WTC11 (cell line): ENCODE measurements at places on chromosomes 5 and 9. TPM values are rescaled to one million over a fixed set of nuclear protein-coding genes. Genes with fewer than 3 reads are reported as not detected.

The MAMDC2 gene
- total RNA-seq = 6.0 to 6.3 TPM (median 6.3 TPM) in 3 replicates

- H3K27ac ChIP-seq = no peak overlapping the region
- H3K4me3 ChIP-seq = no peak overlapping the region
- H3K27me3 ChIP-seq = peaks cover 2% of the 10 kb centered on the region; the same call in 1 of the 2 replicates
- H3K36me3 ChIP-seq = no peaks in the 10 kb centered on the region
- DNase-seq = no peak
- peaks cover 21% of the 10 kb centered on the region for H3K4me1 ChIP-seq
Observed at GRCh38 chr9:27861887-27862286, 288.6 kb upstream of the C9orf72 start.

GRCh38 chr5:170095646-170096045 is 10.1 kb upstream of the FOXI1 start:
- no peak for DNase-seq
- no peak overlapping the region for H3K27ac ChIP-seq
- H3K27me3 ChIP-seq = peaks cover 5% of the 10 kb centered on the region; the same call in 1 of the 2 replicates
- peaks cover 8% of the 10 kb centered on the region for H3K4me1 ChIP-seq
- peaks cover 5% of the 10 kb centered on the region for H3K36me3 ChIP-seq

DNA sequence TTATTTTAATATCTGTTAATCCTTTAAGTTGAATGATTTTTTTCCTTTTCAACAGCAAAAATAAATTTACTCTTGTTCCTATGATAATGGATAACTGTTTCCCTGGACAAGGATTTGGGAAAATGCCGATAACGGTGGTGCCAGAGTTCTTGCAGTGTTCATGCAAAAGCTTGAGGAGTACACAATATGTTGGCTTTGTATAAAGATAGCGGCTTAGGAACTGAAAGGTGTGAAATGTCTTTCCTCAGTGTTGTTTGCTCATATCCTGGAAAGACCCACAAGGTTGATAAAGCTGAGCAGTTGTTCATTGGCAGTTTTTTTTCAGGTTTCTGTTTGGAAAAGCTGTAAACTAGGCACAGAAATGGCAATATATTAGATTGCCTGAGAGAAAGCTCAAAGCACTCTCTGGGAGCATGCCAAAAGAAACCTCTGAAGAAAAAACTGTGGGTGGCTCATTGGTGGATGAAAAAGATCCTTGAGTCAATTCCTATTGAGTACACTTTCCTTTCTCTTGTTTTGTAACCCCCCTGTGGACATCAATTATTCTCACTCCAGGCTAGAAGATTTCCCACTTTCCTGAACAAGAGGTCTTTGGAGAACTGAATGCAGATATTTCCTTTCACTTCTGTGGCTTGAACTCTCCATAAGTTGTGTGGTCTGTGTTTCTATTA is 117.2 kb upstream of the RGMB start:
- peak overlapping the region; percentile 11; the same call in 1 of the 2 replicates for H3K27ac ChIP-seq
- DNase-seq = no peak
- H3K4me1 ChIP-seq = peaks cover 30% of the 10 kb centered on the region
- peaks cover 13% of the 10 kb centered on the region for H3K27me3 ChIP-seq
- no peak overlapping the region for H3K4me3 ChIP-seq

The COL5A1 gene
- 13.5 to 17.7 TPM (median 16.4 TPM) in 3 replicates for total RNA-seq

- no peak for DNase-seq
- H3K36me3 ChIP-seq = no peaks in the 10 kb centered on the region
Observed at GRCh38 chr9:76944011-76944410, 38.1 kb upstream of the PRUNE2 start.

- H3K36me3 ChIP-seq = no peaks in the 10 kb centered on the region
- H3K27me3 ChIP-seq = no peaks in the 10 kb centered on the region
- H3K4me3 ChIP-seq = no peak overlapping the region
- DNase-seq = no peak
- peaks cover 14% of the 10 kb centered on the region; the same call in 1 of the 2 replicates for H3K4me1 ChIP-seq
- 0 out of 2 replicates have a peak overlapping the region, but pooled peaks have one; percentile 43 for H3K27ac ChIP-seq
Observed at GRCh38 chr9:81394881-81395675, 294.3 kb downstream of the TLE1 start.

The CNTLN gene
- 12.2 to 13.4 TPM (median 12.7 TPM) in 3 replicates for total RNA-seq

The SLC1A3 gene
- 45.9 to 77.9 TPM (median 53.8 TPM) in 3 replicates for total RNA-seq

DNA sequence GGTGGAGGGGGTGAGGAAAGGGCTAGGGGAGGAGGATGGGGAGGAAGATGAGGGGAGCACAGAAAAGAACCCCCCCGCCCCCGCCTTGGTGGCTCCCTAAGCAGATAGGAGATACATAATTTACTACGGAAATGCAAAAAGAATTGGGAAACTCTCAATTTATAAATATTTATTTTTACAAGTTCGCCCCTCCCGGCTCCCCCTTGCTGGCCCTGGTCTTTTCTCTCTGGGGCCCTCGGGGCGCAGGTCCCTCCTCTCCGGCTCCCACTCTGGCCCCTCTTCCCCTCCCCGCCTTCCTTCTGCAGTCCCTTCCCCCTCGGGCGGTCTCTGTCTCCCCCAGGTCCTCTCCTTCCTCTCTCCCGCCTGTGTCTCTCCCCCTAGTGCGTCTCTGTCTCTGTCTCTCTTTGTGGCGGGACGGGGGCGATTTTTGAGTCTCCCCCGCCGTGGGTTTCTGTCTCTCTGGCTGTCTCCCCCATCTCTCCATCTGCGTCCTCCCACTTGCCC is 173.6 kb upstream of the IER5L start:
- no peak overlapping the region; the same call in 1 of the 2 replicates for H3K27ac ChIP-seq
- peak; percentile 52 for DNase-seq
- H3K4me1 ChIP-seq = peaks cover 27% of the 10 kb centered on the region
- peaks cover 5% of the 10 kb centered on the region; the same call in 1 of the 2 replicates for H3K36me3 ChIP-seq
- H3K27me3 ChIP-seq = peaks cover 12% of the 10 kb centered on the region
- peak overlapping the region; percentile 81 for H3K4me3 ChIP-seq

DNA sequence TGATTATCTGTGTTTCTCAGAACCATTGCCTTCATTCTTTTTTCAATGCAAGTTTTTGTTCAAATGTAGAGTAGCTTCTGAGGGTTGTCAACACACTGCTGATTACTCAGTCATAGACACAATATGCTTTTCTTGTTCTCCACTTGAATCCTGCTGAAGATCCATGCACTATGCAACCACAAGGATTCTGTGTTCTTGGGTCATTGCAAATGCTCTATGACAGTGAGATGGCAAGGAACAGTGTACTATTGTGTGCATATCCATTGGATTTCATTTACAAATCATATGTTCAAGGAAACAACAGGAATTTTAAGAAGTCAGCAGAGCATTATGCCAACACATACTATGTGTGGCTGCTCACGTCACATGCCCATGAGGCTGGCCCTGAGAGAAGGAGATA is 1590.2 kb downstream of the EFNA5 start:
- H3K4me3 ChIP-seq = no peak overlapping the region
- H3K4me1 ChIP-seq = peaks cover 41% of the 10 kb centered on the region
- no peaks in the 10 kb centered on the region for H3K27me3 ChIP-seq
- H3K27ac ChIP-seq = no peak overlapping the region

The GABRP gene
- 4.8 to 9.9 TPM (median 9.8 TPM) in 3 replicates for total RNA-seq

- H3K27ac ChIP-seq = no peak overlapping the region
- peaks cover 23% of the 10 kb centered on the region for H3K4me1 ChIP-seq
- peaks cover 8% of the 10 kb centered on the region for H3K36me3 ChIP-seq
- no peaks in the 10 kb centered on the region; the same call in 1 of the 2 replicates for H3K27me3 ChIP-seq
- no peak for DNase-seq
- H3K4me3 ChIP-seq = no peak overlapping the region
Observed at GRCh38 chr5:125181955-125182354, 435.5 kb upstream of the ZNF608 start.

DNA sequence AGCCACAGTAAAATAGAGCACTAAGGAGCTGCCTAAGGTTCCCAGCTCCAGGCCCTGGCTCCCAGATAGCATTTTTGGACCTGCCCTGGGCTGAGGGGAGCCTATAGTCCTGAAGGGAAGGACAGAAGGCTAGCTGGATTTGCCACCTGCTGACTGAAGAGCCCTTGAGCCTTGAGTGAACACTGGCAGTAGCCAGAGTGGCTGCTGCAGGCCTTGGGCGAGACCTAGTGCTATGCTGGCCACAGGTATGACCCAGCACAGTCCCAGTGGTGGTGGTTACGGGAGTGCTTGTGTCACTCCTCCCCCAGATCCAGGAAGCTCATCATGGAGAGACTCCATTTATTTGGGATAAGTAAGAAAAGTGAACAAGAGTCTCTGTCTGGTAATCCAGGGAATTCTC is 10.3 kb upstream of the STX17 start:
- DNase-seq = no peak
- peaks cover 14% of the 10 kb centered on the region for H3K4me1 ChIP-seq
- no peaks in the 10 kb centered on the region for H3K36me3 ChIP-seq
- peaks cover 4% of the 10 kb centered on the region; the same call in 1 of the 2 replicates for H3K27me3 ChIP-seq

DNA sequence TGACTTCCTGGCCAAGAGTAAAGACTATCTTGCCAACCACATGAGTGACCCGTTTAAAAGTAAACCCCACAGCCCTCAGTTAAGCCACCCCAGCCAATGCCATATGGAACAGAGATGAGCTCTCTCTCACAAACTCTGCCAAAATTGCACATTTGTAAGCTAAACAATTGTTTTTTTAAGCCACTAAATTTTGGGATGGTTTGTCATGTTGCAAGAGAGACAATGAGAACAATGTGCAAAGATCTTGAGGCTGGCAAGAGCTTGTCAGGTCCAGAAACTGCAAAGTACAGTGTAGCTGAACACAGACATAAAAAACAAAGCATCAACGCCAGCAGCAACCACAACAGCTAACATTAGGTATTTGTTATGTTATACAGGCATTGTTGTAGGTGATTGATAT is 27.8 kb downstream of the HOMER1 start:
- peaks cover 6% of the 10 kb centered on the region; the same call in 1 of the 2 replicates for H3K36me3 ChIP-seq
- peaks cover 20% of the 10 kb centered on the region for H3K4me1 ChIP-seq
- peak overlapping the region; percentile 29; the same call in 1 of the 2 replicates for H3K27ac ChIP-seq
- H3K27me3 ChIP-seq = no peaks in the 10 kb centered on the region
- no peak overlapping the region for H3K4me3 ChIP-seq
- DNase-seq = no peak

The GPR150 gene
- 0.09 to 0.13 TPM (median 0.11 TPM) in 3 replicates for total RNA-seq

The CENPK gene
- total RNA-seq = 33.8 to 37.5 TPM (median 36.6 TPM) in 3 replicates

- DNase-seq = no peak
- H3K27ac ChIP-seq = no peak overlapping the region
- H3K27me3 ChIP-seq = no peaks in the 10 kb centered on the region
- H3K4me3 ChIP-seq = no peak overlapping the region
- H3K4me1 ChIP-seq = no peaks in the 10 kb centered on the region
Observed at GRCh38 chr5:82657033-82657699, 379.0 kb upstream of the RPS23 start.

The CARD9 gene
- total RNA-seq = 0.76 to 0.96 TPM (median 0.96 TPM) in 3 replicates

DNA sequence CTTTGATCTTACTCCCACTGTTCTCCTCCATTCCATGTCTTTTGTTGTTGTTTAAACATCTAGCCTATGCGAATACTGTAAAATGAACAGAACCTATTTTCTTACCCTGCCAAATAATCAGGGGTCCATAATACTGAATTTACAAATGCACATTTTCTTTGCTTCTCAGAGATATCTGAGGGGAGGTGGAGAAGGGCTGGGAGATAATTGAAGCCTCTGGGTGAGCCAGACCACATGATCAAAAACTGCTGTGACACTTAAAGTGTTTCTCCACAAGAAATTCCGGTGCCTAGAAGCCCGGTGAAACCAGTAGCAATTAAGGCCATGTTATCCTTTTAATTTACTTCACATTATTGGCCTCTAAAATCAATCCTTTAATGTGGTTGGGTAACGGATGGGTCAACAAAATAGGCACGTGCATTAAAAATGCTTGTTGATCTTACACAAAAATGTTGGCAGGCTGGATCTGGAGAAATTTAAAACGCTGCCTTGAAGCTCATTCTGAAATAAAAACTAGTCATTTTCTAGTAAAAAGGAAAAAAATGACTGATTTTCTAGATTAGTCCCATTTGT is 10.8 kb downstream of the SEMA6A start:
- H3K36me3 ChIP-seq = peaks cover 21% of the 10 kb centered on the region
- peak overlapping the region; percentile 57 for H3K4me3 ChIP-seq
- peak overlapping the region; percentile 75 for H3K27ac ChIP-seq
- DNase-seq = no peak
- H3K27me3 ChIP-seq = no peaks in the 10 kb centered on the region
- peaks cover 96% of the 10 kb centered on the region for H3K4me1 ChIP-seq

DNA sequence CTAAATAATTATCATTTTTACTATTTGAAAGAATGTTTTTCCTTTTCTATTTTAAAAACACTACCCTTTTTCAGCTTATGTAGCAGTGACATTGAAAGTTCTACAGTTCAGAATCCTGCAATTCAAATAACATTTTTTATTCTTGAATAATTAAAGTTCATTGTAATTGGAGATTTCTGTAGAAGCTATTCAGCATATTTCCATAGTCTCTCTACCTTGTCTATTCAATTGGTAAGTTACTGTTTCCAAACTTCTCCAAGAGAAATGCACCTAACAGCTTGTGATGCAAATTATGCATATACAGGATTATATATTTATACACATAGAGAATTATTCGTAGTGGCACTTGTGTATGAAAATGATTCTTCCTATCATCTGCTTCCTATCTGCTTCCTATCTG is 149.7 kb upstream of the ARRDC3 start:
- H3K36me3 ChIP-seq = no peaks in the 10 kb centered on the region; the same call in 1 of the 2 replicates
- no peak overlapping the region for H3K27ac ChIP-seq
- no peak overlapping the region for H3K4me3 ChIP-seq
- no peaks in the 10 kb centered on the region for H3K27me3 ChIP-seq

The FGD3 gene
- total RNA-seq = 1.7 to 1.9 TPM (median 1.8 TPM) in 3 replicates

The ADRB2 gene
- total RNA-seq = 1.1 to 1.3 TPM (median 1.2 TPM) in 3 replicates

DNA sequence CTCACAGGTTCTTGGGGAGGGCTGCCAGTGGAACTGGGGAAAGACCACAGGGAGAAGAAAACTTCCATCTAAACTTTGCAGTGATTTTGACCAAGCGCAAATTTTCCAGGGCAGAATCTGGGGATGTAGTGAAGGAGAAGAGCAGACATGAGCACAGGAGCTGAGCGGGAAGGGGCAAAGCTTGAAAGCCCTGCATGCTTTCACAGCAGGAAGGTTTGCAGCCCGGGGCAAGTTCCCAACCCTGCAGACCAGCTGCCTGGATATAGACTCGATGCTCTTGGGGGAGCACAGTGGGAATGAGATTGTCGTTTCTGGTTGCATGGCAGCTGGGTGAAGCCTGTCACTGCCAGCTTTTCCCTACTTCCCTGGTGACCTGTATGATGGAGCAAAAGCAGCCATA is 276.8 kb upstream of the RORB start:
- H3K27ac ChIP-seq = peak overlapping the region; percentile 15; the same call in 1 of the 2 replicates
- DNase-seq = peak; percentile 46
- H3K27me3 ChIP-seq = peaks cover 21% of the 10 kb centered on the region
- peaks cover 17% of the 10 kb centered on the region for H3K36me3 ChIP-seq
- no peak overlapping the region for H3K4me3 ChIP-seq

- H3K4me1 ChIP-seq = peaks cover 13% of the 10 kb centered on the region
- no peaks in the 10 kb centered on the region; the same call in 1 of the 2 replicates for H3K36me3 ChIP-seq
- H3K4me3 ChIP-seq = peak overlapping the region; percentile 63
- peak; percentile 75 for DNase-seq
- H3K27ac ChIP-seq = no peak overlapping the region
- peaks cover 97% of the 10 kb centered on the region for H3K27me3 ChIP-seq
Observed at GRCh38 chr5:77973253-77973609, 197.1 kb upstream of the TBCA start.

GRCh38 chr9:114938687-114939575 is 8.5 kb upstream of the TNFSF8 start:
- H3K4me1 ChIP-seq = no peaks in the 10 kb centered on the region
- no peak overlapping the region for H3K4me3 ChIP-seq
- no peak overlapping the region for H3K27ac ChIP-seq
- DNase-seq = no peak
- H3K27me3 ChIP-seq = peaks cover 74% of the 10 kb centered on the region

The ENTR1 gene
- 102 to 140 TPM (median 103 TPM) in 3 replicates for total RNA-seq

The NEUROG1 gene
- total RNA-seq = 0.13 to 0.18 TPM in 2 of 3 replicates, not detected in the other
